Stimulated activated CD4-positive, alpha-beta T cell treated with anti-CD3 and anti-CD28 coated beads, TNF-alpha, amount 100 ng/mL, for 1 hour (primary cell): ENCODE measurements at places on chromosomes 7 and 10.

DNA sequence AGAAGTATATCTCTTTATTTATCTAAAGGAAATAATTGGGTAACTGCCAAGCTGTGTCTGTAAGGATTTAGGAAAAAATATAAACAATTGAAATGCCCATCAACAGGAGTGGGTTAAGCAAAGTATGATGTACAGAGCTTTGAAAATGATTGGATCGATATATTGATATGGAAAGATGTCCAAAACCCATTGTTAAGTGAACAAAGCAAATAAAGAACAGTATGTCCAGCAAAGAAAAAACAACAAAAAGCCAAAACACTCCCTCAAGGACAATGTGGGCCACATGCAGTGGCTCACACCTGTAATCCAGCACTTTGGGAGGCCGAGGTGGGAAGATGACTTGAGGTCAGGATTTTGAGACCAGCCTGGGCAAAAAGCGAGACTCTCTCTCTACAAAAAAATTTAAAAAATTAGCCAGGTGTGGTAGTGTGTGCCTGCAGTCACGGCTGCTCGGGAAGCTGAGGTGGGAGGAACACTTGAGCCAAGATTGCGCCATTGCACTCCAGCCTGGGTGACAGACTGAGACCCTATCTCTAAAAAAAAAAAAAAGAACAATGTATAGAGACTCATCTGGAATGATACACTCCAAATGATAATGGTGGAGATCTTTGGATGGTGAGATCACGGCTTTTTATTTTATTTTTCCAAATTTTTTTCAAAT is 37.9 kb downstream of the XRCC2 start:
- no peak for DNase-seq

- DNase-seq = no peak
Measured at GRCh38 chr7:18792871-18793595, 297.5 kb downstream of the HDAC9 start.

GRCh38 chr7:33130184-33130583 is 820 bp downstream of the BBS9 start:
- DNase-seq = no peak

GRCh38 chr7:91310830-91311460 is 46.7 kb downstream of the FZD1 start:
- DNase-seq = no peak

DNA sequence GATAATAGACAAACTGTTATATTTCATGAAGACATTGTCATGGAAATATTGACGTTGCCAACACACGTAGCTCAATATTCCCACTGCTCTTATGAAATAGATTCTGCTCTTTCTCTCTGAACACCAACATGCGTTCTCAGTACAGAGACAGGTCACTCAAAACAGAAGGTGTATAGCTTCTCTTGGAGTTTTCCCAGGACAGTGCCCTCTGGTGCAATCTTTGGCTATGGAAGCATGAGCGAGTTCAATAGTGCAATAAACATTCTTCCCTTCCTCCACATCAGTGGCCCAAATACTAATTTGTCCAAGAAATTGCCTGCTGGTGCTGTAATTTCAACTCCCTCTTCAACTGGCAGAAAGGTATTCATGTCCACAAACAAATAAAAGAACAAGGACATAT is 145.3 kb downstream of the MAGI2 start:
- DNase-seq = no peak

DNA sequence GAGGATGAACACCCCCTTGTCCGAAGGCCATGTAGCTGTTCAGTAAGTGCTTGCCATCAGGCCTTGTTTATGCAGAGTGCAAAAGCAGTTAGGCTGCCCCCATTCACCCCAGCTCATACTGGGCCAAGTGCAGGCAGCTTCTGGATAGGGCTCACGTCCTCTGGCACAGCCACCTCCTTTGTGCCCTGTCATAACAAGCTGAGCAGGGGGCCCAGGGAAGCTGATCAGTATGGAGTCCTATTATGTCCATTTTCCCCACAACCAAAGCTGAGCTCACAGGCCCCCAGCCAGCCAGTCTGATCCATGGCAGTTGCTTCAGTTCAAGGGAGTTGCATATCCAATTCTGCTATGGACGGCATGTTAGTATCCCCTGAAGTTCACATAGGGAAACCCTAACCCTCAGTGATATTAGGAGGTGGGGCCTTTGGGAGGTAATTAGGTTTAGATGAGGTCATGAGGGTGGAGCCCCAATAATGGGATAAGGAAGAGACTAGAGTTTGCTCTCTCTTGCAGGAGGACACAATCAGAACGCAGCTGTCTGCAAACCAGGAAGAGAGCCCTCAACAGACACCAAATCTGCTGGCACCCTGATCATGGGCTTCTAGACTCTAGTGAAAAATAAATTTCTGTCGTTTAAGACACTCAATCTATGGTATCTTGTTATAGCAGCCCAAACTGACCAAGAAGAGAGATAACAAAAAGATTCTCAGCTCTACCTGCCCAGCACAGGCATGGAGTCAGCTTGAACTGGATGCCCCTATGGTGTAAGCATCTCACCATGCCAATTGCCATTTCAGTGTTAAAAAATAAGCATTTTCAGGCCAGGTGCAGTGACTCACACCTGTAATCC is 155.9 kb downstream of the FGFR2 start:
- DNase-seq = no peak

DNA sequence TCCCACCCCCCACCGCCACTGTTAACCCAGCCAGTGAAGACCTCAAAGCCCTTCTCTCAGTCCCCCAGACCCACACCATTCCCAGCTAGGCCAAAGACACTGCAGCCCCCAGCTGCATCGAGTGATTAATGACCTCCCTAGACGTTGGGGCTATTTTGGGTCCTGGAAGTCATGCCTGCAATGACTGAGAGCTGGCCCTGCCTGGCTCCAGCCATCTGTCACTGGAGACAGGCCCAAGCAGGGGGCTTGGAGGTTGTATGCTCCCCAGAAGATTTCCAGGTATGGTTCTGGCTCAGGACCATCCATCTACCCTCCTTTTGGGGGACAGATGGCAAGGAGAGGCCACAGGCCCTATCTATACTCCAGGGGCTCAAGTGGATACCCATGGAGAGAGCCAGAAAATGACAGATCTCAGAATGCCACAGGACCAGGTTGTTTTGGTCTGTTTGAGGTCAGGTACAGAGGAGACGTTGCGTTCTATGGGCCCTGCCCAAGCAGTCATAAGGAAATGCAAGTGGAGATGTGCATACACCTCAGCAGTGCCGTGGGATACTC is 5.1 kb downstream of the KCNIP2 start:
- DNase-seq = no peak

- no peak for DNase-seq
Measured at GRCh38 chr7:106034383-106034782, 71.3 kb downstream of the CDHR3 start.

GRCh38 chr10:11335881-11336430 is 275.5 kb downstream of the USP6NL start:
- no peak for DNase-seq

- DNase-seq = no peak
Measured at GRCh38 chr10:30378201-30378995, 29.3 kb upstream of the MTPAP start.

DNA sequence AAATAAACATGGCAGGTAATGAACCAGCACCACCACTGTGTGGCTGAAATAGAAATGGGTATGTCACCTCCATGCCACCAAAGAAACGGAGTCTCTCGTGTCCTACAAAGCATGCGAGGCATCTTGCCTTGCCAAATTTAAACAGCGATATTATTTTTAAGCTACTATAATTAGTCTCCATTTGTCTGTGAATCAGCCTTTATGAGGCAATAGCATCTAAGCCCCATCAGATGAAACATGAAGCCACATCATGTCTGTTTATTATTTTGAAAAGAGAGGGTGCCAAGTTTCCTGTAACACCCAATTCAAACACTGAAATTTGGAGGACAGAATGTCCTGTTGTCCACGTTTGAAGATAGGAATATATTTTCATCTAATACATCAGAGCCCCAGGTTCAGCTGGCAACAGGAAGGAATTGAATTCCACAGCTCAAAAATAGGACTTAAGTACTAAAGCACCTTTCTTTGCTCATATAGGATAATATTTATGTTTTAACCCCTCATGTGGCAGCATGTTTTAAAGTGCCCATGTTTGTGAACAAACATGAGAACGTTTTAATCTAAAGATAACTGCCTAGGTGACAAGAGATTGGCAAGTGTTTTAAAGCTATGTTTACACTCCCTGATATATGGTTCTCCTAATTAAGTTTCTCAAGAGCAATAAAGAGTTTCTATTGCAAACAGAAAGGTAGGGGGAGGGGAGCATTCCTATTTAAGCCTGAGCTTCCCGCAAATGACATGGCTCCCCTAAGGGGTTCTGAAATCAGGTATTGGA is 86.8 kb downstream of the SORBS1 start:
- no peak for DNase-seq

DNA sequence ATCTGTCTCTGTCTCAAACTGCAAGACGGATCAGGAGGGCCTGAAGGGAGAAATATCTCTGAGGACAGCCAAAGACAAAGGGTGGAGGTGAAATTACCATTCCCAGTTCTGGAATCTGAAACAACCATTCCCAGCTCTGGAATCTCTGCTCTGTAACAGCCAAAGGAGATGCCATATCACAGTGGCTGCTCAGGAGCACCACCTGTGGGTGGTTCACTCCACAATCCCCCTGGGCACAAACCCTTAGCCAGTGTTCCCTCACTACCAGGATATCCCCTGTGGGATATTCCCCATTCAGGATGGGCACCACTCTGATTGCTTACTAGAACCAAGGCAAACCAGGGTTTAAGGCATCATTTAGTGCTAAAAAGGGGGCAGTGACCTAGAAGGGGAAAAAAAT is 199.0 kb downstream of the HTR7 start:
- DNase-seq = no peak

DNA sequence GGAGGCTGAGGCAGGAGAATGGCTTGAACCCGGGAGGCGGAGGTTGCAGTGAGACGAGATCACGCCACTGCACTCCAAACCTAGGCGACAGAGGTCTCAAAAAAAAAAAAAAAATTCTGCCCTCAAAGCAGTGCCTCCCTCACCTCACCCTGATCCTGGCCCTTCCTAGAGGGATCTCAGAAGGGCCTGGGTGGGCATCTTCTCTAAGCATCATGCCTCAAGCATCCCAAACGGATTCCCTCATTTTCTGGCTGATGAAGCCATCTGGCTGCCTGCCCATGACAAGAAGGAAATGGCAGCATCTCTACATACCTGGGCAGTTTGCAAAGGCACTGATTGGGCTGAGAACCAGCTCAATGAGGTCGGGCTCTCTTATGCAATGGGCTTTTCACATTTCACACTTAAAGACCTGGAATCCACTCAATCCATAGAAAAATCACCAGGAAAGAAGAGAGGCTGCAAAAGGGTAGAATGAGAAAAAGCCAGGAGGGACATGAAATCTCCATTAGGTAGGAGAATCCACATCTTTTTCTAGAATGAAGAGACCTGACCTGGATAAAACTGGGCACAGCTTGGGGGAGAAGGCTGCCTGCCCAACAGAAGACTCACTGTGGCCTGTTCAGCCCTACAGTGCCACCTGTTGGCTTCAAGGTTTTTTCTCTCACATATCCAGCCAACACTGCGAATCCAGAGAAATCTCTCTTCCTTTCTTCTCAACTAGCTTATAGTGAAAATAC is 48.1 kb downstream of the PDLIM1 start:
- no peak for DNase-seq

- no peak for DNase-seq
Measured at GRCh38 chr10:2476218-2476811, 591.0 kb upstream of the PFKP start.

- no peak for DNase-seq
Measured at GRCh38 chr10:75269605-75270004, 33.8 kb upstream of the COMTD1 start.

DNA sequence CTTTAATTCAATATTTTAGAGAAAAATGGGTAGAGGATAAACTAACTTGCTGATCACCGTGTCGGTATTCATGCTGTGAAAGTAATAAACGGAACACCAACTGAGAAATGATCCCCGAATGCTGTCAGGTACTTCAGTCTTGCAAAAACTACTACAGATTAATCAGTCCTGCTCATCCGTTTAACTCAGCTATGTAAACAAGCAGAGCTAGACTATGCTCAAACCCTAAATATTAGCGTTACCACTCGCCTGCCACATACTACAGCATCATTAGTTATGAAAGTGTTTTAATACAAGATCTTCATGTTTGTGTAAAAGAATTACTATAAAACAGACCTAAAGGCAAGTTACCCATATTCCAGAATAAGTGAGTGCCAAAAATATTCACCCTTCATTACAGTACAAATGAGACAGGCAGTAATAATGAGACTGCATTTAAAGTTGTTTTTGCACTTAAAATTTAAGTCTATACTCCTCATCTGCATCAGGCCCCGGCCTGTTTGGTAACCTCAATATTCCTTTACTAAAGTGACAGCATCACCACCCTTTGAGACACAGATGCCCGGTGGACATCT is 952 bp downstream of the DNMBP start:
- no peak for DNase-seq
